ENCODE measurements at places on chromosomes 1 and 21.

DNA sequence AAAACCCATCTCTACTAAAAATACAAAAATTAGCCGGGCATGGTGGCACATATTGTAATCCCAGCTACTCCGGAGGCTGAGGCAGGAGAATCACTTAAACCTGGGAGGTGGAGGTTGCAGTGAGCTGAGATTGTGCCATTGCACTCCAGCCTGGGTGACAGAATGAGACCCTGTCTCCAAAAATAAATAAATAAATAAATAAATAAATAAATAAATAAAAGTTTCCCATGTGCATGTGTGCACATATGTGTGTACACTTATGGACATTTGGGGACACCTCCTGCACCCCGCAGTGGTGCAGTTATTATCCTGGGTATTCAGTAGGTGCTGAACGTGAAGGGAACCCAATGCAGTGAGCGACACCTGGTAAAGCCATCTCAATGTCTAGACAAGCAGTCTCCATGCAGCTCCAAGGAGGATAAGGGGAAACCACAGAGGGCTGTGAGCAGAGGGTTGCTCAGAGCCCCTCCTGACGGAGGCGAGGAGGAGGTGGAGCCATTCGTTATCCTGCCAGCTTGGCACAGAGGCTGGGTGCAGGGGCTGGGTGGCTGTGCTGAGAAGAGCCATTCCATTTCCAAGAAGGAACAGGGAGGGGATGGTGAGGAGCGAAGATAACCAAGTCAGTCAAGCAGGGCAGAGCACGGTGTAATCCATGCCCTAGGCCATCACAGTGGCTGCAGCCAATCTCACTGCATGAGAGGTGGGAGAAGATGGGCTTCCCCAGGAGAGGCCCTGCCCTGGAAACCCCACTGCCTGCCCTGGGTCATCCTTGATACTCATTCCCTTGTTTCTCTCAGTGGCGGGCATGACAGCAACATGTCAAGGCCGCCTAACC lies 25.6 kb downstream of the UBIAD1 start:
- DNase-seq = no peak

DNA sequence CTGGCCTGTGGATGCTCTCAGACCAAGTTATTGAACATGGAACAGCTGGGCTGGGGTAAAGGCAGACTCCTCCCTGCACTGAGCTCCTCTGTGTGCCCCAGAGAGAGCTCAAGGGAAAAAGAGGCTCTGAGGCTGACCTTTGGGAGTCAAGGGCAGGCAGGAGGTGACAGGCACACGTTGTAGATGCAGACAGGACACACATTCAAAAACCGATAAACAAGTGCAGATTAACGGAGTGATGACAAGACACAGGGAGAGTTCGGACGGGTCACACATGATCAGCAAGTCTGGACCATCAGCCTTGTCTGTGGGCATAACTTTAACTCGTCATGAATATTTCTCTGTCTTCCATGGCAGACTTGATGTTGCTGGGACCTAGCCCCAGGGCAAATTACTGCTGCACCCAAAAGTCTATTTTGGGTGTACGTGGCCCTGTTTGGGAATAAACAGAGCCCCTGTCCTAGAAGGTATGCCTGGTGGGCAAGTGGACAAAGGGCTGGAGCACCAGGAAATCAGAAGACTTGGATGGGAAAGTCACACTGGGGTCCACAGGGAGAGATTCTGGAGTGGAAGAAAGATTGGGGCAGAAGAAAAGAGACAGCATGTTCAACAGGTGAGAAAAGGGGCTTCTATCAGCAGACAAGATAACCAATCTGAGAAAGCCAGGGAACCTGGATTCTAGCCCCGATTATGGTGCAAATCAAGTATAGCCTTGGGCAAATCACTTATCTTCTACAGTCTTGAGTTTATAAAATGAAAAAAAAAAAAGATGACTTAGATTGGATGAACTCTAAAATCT lies 74.9 kb downstream of the PLXNA2 start:
- no peak for DNase-seq

DNA sequence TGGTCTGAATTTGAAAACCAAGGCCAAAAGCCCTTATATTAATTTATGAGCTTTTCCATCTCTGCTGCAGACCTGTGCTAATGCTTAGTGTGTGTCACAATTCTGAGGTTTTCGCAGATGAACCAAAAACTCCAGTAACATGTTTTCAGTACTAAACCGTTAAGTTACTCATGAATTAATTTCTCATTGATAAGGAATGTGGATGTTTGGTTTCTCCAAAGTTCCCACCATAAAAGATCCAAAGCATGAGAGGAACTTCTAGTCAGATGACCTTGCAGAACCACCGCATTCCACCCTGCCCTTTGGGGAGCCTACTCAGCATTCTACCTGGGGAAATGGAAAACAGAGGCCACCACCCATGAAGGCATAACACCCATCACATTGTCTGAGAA lies 7.5 kb upstream of the LEPR start:
- DNase-seq = no peak

DNA sequence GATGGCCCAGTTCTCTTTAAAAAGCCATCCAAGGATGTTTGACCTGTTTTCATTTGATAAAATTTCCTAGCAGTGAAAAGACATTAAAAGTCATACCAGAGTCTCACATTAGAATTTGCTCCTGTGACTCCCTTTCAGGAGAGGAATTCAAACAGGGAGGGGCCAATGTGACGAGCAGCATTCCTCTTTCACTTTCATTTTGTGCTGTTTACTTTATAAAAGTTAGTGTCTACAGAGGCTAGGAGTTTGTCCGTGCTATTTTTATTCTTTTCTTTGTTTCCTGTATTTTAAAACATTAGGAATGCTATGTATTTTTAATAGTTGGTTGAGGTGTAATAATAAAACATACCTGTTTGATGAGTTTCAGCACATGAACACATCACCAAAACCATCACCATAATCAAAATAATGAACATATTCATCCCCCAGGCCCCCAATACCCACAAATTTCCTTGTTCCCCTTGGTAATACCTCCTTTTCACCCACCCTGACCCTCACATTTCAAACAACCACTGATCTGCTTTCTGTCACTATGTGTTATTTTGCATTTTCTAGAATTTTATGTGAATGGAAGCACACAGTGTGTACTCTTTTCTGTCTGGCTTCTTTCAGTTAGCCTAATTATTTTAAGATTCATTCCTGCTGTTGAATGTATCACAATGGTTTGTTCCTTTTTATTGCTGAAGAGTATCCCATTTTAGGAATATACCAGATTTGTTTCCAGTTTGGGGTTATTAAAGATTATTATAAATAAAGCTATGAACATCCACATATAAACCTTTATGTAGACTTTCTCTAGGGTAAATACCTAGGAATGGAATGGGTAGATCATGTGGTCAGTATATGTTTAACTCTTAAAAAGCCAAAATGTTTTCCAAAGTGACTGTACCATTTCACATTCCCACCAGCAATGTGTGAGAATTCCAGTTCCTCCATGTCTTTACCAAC lies 129.5 kb downstream of the TENT5C start:
- DNase-seq = no peak

All from DMS153 (cell line).